Thyroid gland (tissue), 4 donors: ENCODE measurements at places on chromosomes 13 and 19. TPM values are rescaled to one million over a fixed set of nuclear protein-coding genes. Genes with fewer than 3 reads are reported as not detected.
A peak's percentile ranks its signal among the peaks of the same experiment; 100 is the strongest.

SACS gene
- 7.1 TPM for total RNA-seq

ADM5 gene
- not detected for total RNA-seq

ACER1 gene
- not detected for total RNA-seq

DNA sequence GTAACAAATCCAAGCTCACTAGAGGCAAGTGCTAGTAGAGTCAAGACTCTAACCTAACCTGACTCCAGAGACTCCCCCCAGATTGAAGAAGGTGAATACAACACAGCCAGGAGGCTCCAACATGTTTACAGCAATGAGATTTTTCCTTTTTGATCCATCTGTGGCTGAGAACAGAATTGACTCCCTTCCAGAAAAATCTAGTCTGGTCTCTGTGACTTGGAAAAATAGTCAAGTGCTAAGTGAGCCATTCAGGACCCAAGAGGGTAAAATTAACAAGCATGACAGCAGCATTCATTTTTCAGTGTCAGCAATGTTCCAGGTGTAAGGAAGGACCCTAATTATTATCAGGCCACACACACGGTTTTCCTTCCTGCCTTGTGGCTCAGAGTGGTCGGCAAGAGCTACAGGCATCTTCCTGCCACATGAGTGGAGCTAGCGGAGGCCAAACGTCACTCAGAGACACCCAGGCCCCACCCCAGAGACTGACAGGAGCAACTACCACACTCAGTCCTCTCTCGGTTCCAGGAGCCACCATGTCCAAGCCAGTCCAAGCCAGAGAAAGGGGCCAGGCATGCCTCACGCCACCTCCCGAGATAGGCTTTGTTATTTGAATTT is 395.1 kb downstream of the FOXO1 start:
- H3K4me1 ChIP-seq = peaks cover 18% of the 10 kb centered on the region
- no peaks in the 10 kb centered on the region for H3K27me3 ChIP-seq
- DNase-seq = peak; percentile 33
- peak overlapping the region; percentile 63 for H3K27ac ChIP-seq

- H3K4me3 ChIP-seq = no peak overlapping the region
- H3K27ac ChIP-seq = no peak overlapping the region
- H3K4me1 ChIP-seq = no peaks in the 10 kb centered on the region
- no peaks in the 10 kb centered on the region for H3K36me3 ChIP-seq
- H3K27me3 ChIP-seq = no peaks in the 10 kb centered on the region
Observed at GRCh38 chr19:371501-372168, 27.0 kb upstream of the MIER2 start.

GRCh38 chr19:17090583-17090982 is 15.0 kb downstream of the MYO9B start:
- H3K27ac ChIP-seq = no peak overlapping the region
- no peaks in the 10 kb centered on the region for H3K27me3 ChIP-seq
- DNase-seq = no peak
- no peaks in the 10 kb centered on the region for H3K36me3 ChIP-seq
- H3K4me1 ChIP-seq = no peaks in the 10 kb centered on the region
- no peak overlapping the region for H3K4me3 ChIP-seq

DNA sequence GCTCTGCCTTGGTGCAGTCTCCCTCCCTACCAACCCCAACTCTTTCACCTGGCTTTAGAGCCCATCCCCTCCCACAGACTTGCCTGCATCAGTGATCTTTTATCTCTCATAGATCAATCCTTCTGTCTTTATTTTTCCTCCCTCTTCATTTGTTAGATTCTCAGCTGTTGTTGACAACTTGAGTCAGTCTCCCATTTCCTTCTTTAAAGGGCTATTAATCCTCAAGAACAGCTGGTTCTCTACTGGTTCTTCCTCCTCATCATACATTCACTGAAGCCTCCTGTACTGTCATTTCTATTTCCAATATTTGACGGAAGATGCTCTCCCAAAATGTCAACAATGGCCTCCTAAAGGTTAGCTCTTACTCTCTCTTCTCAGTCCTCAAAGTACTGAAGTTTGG is 408.2 kb downstream of the TBC1D4 start:
- H3K4me1 ChIP-seq = no peaks in the 10 kb centered on the region
- H3K4me3 ChIP-seq = no peak overlapping the region
- no peaks in the 10 kb centered on the region for H3K27me3 ChIP-seq
- no peak for DNase-seq

DNA sequence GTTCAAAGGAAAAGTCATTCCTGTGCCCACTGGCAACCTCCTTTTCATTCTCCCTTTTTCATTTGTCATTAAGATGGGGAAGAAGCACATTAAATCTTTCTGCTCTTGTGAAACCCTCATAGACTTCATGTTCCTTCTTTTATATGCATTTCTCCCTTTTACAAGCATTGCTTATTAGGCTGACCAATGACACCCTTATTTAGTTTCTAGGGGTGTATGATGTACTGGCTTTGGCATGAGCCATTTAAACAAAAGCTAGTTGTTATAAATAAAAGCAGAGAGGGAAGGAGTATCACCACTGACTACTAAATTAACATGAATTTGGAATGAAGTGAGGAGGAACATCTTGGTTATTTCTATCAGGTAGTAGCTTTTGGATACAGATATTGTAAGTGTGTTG is 68.2 kb upstream of the PCDH9 start:
- H3K36me3 ChIP-seq = no peaks in the 10 kb centered on the region
- no peaks in the 10 kb centered on the region for H3K4me1 ChIP-seq
- DNase-seq = no peak
- H3K4me3 ChIP-seq = no peak overlapping the region
- no peak overlapping the region for H3K27ac ChIP-seq
- no peaks in the 10 kb centered on the region for H3K27me3 ChIP-seq

GRCh38 chr19:13339869-13340268 is 166.4 kb downstream of the CACNA1A start:
- H3K27me3 ChIP-seq = no peaks in the 10 kb centered on the region
- H3K36me3 ChIP-seq = no peaks in the 10 kb centered on the region
- DNase-seq = no peak
- no peak overlapping the region for H3K4me3 ChIP-seq

DNA sequence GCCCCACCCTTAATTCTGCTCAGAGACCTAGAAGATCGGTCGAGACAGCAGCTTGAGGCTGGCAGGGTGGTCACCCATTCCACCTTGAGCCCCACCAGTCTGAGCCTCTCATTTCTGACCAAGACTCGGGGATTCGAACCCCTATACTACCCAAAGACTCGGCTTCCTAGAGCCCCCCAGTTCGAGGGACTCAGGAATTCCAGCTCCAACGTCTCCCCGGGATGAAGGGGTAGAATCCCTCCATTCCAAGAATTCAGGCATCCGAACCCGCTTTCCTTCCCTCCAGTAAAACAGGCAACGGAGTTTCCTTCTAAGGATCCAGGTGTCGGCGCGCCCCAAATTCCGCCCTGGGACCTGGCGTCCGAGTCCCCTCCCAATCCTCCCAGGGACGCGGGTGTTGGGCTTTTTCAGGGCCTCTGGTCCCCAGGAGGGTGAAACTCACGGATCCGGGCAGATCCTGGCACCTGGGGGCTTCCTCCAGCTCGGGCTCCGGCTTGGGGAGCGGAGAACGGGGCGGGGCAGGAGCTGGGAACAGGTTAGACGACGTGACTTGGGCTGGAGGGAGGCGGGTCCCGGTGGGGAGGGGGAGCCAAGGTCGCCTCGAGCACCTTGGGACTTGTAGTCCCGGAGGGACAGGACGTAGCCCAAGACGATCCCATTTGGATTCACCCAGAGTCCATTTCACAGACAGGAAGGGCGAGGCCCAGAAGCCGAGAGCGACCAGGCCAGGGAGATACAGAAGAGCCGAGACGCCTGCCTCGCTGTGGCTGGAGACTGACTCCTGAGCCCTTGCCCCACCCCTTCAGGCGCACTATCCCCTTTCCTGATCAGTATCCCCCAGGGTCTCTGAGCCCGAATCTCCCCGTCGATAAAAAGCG is at the start of gene PPP1R13L:
TSS of gene PPP1R13L (minus strand) at position 513 of the 878 bp plus-strand sequence. CDS start 6,751 bp downstream, outside the sequence.
- peak; percentile 96 for DNase-seq
- no peaks in the 10 kb centered on the region for H3K36me3 ChIP-seq
- H3K27me3 ChIP-seq = no peaks in the 10 kb centered on the region
- H3K27ac ChIP-seq = peak within 1 kb of the TSS; percentile 96
- H3K4me1 ChIP-seq = peaks cover 21% of the 10 kb centered on the region
